ENCODE measurements at places on chromosomes 3 and 15. TPM values are rescaled to one million over a fixed set of nuclear protein-coding genes. Genes with fewer than 3 reads are reported as not detected.

SLC2A2 gene
- not detected for total RNA-seq

CCR3 gene
- not detected for total RNA-seq

ACTC1 gene
- total RNA-seq = 1.4 TPM

PLSCR5 gene
- not detected for total RNA-seq

TTLL3 gene
- 32.9 TPM for total RNA-seq

ABI3BP gene
- 30.4 TPM for total RNA-seq

CDC25A gene
- 0.27 TPM for total RNA-seq

KCNMB2 gene
- total RNA-seq = 1.9 TPM

DNA sequence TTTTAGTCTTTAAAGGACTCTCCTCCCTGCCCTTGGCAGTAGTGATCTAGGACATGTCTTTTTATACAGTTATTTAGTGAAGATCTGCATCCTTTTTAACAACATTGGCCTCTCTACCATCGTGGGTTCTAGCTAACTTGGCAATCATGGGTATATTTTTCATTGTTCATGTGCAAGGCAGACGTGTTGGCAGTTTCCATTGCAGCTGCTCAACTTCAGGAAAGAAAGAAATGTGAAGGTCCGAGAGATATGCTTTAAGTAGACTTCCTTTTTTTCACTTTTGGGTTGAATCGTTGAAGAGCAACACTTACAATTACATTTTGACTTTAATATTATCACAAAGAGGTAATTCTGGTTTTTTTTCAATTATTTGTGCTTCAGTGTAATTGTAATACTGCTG, 172.6 kb downstream of the SATB1 start:
- H3K4me3 ChIP-seq = no peak overlapping the region

DNA sequence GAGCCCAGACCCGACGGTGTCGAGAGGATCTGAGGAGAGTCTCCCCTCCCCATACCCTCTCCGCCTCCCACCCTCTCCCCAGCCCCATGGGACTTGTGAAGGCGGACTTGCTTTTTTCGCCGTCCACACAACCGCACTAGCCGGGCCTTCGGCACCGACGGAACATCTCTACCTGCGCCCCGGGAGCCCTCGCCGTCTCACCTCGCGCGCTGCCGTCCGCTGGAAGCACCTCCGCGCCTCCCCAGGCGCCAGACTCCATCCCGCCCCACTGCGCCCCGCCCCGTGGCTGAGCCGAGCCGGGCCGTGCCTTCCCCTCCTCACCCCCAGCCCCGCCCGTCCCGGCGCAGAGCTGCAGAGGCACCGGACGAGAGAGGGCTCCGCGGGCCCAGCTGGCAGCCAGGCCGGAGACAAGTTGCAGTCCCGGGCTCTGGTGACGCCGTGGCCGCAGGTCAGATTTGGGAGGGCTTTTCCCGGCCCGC, at the start of the genes DUOX1 and DUOXA1:
DUOX1 (plus strand) TSS at position 344 of the 479 bp plus-strand sequence. CDS start 1,973 bp downstream, outside the sequence.
DUOXA1 (minus strand) TSS at position 229 of the 479 bp plus-strand sequence. CDS start 6,865 bp downstream, outside the sequence.
- H3K36me3 ChIP-seq = no peaks in the 10 kb centered on the region
- H3K27ac ChIP-seq = no peak within 1 kb of the TSS
- H3K4me1 ChIP-seq = peaks cover 16% of the 10 kb centered on the region
- no peak for DNase-seq
- peaks cover 77% of the 10 kb centered on the region for H3K27me3 ChIP-seq

DNA sequence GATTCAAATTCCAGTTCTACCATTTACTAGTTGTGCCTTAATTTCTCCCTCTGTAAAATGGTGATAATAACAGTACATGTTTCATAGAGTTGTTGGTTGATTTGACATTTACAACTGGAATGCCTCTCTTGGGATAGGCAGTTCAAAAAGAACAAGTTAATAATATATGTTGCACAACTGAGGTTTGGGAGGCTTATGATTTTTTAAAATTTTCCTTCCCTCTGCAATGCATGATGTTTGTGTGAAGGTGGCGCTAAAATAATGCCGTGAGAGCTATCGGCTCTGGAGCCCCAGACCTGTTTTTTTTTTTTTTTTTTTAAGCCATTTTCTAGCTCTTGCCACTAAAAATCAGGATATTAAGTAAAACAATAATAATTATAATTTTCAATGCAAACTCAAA, 18.6 kb downstream of the DNAJB11 start:
- H3K4me1 ChIP-seq = no peaks in the 10 kb centered on the region
- DNase-seq = no peak
- H3K27me3 ChIP-seq = peaks cover 4% of the 10 kb centered on the region
- no peak overlapping the region for H3K27ac ChIP-seq
- peaks cover 18% of the 10 kb centered on the region for H3K36me3 ChIP-seq
- no peak overlapping the region for H3K4me3 ChIP-seq

DNA sequence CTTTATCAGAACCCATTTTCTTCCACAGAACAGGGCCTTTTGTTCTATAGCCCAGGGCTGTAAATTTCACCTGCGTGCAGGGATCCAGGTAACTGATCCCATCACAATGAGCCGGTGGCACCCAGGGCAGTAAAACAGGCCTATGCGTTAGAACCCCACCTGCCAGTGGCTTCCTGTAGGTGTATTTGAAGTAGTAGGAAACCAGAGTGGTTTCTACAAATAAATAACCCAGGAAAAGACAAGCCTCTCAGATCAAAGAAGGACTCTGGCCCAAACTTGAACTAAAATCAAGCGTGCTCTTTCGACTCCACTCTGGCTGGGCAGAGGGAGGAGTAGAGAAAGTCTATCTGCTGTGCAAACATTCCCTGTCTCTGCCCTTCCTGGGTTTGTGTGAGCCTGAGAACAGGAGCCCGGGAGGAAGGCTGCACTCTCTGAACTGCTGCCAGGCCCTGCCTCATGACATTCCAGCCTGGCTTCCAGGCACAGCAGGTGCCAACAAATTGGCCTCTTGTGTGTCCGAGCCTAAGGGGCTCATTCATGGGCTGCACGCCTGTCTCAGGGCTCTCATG, 77.7 kb downstream of the CEMIP start:
- no peak overlapping the region for H3K4me3 ChIP-seq
- H3K4me1 ChIP-seq = peaks cover 31% of the 10 kb centered on the region
- H3K36me3 ChIP-seq = no peaks in the 10 kb centered on the region
- DNase-seq = peak; percentile 82
- H3K27me3 ChIP-seq = no peaks in the 10 kb centered on the region

GRCh38 chr15:53351373-53351772, 408.1 kb downstream of the WDR72 start:
- no peak overlapping the region for H3K27ac ChIP-seq
- no peaks in the 10 kb centered on the region for H3K36me3 ChIP-seq
- H3K4me1 ChIP-seq = no peaks in the 10 kb centered on the region
- no peaks in the 10 kb centered on the region for H3K27me3 ChIP-seq
- DNase-seq = no peak
- H3K4me3 ChIP-seq = no peak overlapping the region

DNA sequence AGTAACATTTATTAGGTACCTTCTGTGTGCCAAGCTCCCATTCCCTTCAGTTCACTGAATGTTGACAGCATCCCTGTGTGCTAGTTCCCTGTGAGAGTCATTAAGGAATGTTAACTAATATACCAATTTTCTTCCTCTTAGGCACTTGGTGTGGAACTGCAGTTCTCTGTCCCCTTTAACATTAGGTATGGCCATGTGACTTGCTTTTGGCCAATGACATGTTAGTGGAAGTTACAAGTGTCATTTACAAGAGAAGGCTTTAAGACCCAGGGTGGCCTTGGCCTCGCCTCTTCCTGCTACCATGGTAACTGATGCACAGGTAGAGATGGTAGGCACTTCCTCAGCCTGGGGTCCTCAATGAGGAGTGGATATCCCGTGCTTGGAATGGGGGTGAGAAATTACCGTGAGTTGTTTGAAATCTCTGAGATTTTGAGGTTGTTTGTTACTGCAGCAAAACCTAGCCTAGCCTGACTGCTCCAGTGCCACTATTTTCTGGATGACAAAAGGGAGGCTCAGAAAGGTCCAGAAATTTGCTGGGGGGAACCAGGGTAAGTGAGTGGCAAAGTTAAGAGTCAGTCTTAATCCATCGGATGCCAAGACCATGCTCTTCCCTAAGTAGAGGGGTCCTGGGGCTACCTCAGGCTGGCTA, 21.2 kb upstream of the LINGO1 start:
- H3K27me3 ChIP-seq = no peaks in the 10 kb centered on the region
- H3K36me3 ChIP-seq = no peaks in the 10 kb centered on the region
- H3K27ac ChIP-seq = no peak overlapping the region
- DNase-seq = no peak
- H3K4me3 ChIP-seq = no peak overlapping the region

- H3K27ac ChIP-seq = no peak overlapping the region
- H3K4me3 ChIP-seq = no peak overlapping the region
- H3K36me3 ChIP-seq = no peaks in the 10 kb centered on the region
- no peak for DNase-seq
- H3K4me1 ChIP-seq = no peaks in the 10 kb centered on the region
Measured at GRCh38 chr3:2927259-2927658, 182.9 kb downstream of the IL5RA start.

DNA sequence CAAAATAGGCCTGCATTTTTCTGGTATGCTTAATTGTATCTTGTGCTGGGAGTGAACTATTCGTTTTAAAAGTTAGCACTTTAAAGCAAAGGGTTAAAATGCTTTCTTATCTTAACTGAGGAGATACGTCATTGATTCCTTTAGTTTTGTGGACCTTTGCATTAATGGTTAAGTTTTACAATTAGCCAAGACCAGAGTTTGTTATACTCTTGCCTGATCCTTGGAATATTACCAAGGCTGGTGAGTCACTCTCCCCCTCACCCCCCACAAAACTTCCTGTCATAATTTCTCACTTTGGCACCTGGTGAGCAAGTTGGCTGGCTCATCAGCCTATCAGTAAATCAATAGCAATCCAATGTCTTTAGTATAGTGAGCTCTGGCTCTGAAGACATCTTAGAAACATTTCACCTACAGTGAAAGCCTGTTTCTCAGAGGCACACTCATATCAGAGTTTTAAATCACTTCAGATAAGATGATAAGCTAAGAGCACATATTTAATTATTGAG, 26.7 kb downstream of the SLC2A2 start:
- no peaks in the 10 kb centered on the region for H3K36me3 ChIP-seq
- H3K4me1 ChIP-seq = peaks cover 6% of the 10 kb centered on the region
- no peak overlapping the region for H3K4me3 ChIP-seq
- no peak overlapping the region for H3K27ac ChIP-seq

DNA sequence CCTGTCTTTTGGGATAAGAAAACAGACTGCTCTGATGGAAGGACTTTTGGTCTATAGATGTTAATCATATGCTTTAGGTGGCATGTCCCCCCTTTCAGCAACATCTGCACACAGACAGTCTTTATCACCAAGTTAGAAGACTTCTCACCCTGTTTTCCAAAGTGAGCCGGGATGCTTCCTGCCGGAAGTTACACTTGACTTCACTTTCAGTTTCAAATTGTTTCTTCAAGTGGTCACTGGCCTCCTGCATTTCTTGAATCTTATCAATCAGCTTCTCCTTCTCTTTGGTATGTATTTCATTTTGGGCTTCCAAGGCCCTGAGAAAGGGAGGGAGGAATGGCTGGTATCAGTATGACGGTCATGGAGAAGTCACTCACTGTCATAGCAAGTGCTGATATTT, 27.2 kb upstream of the GNB5 start:
- no peaks in the 10 kb centered on the region for H3K4me1 ChIP-seq
- no peaks in the 10 kb centered on the region for H3K36me3 ChIP-seq
- H3K27me3 ChIP-seq = no peaks in the 10 kb centered on the region
- H3K27ac ChIP-seq = no peak overlapping the region
- H3K4me3 ChIP-seq = no peak overlapping the region

GRCh38 chr3:184320104-184320445, 5.7 kb downstream of the EIF4G1 start:
- H3K4me3 ChIP-seq = peak overlapping the region; percentile 31
- H3K27me3 ChIP-seq = no peaks in the 10 kb centered on the region
- peaks cover 68% of the 10 kb centered on the region for H3K4me1 ChIP-seq
- H3K27ac ChIP-seq = peak overlapping the region; percentile 98
- peak; percentile 99 for DNase-seq

DNA sequence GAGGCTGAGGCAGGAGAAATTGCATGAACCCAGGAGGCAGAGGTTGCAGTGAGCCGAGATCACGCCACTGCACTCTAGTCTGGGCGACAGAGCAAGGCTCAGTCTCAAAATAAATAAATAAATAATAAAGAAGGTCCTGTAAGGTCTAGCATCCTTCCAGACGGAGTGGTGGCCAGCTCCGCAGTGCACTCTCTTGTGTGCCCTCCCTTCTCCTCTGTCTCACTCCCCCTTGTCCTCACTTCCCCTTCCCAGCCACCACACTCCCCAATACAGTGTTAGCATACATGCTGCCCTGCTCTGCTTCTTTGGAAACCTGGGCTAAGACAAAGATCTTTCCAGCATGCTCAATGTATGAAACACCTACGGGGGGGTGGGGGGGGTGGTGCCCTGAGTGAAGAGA, 3.4 kb upstream of the CLN6 start:
- no peaks in the 10 kb centered on the region for H3K4me1 ChIP-seq

- H3K27ac ChIP-seq = no peak overlapping the region
- no peak for DNase-seq
- no peaks in the 10 kb centered on the region for H3K4me1 ChIP-seq
Measured at GRCh38 chr15:77706482-77707244, 74.0 kb upstream of the LINGO1 start.

DNA sequence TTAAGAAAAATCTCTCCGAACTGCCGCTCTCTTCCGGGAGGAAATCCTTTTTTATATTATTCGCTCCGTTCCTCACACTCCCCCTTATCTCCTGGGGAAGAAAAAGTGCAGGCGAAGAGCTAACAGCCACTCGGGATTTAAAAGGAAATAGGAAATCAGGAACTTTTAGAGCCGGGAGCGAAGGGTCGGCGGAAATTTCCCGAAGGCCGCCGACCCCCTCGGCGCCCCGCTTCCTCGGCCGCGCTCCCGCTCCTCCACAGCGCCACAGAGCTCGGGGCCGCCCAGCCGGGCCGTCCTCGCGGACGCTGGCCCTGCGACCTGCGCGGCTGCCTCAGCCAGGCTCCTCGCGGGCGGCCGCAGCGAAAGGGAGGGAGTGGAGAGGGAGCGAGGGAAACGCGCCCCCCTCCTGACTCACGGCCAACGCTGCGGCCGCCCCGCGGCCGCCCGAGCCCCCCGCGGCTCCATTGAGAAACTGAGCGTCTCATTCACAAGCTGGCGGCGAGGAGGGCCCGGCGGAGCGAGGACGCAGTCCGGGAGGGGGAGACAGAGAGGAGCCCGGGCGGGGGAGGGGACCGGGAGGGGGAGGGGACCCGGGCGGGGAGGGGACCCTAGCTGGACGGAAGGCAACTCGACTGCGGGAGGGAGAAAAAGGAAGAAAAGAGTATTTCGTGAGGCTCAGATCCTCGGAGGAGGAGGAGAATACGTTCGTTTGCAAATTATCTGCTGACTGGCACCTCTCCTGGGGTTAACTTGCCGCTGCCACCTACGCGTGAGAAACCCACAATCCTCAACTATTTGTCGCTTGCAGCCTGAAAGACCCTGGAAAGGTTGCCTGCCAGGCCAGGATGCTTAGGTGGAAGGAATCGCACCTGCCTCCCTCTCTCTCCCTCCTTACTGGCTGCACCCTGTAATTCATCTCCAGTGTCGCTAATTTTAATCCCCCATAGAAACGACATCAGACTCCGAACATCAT, at the start of gene PTPN9:
PTPN9 (minus strand) TSS at position 368 of the 973 bp plus-strand sequence. CDS start 539 bp downstream, outside the sequence.
- peak; percentile 88 for DNase-seq
- H3K36me3 ChIP-seq = no peaks in the 10 kb centered on the region
- H3K27ac ChIP-seq = peak within 1 kb of the TSS; percentile 92
- peaks cover 29% of the 10 kb centered on the region for H3K4me1 ChIP-seq
